ENCODE measurements at places on chromosomes 7 and 10.

GRCh38 chr10:62475551-62475950, 101.4 kb downstream of the ZNF365 start:
- H3K4me1 ChIP-seq, result no peaks in the 10 kb centered on the region
- peaks cover 7% of the 10 kb centered on the region for H3K27me3 ChIP-seq
- H3K4me3 ChIP-seq, result no peak overlapping the region
- H3K36me3 ChIP-seq, result no peaks in the 10 kb centered on the region
- no peak for DNase-seq
- no peak overlapping the region for H3K27ac ChIP-seq

DNA sequence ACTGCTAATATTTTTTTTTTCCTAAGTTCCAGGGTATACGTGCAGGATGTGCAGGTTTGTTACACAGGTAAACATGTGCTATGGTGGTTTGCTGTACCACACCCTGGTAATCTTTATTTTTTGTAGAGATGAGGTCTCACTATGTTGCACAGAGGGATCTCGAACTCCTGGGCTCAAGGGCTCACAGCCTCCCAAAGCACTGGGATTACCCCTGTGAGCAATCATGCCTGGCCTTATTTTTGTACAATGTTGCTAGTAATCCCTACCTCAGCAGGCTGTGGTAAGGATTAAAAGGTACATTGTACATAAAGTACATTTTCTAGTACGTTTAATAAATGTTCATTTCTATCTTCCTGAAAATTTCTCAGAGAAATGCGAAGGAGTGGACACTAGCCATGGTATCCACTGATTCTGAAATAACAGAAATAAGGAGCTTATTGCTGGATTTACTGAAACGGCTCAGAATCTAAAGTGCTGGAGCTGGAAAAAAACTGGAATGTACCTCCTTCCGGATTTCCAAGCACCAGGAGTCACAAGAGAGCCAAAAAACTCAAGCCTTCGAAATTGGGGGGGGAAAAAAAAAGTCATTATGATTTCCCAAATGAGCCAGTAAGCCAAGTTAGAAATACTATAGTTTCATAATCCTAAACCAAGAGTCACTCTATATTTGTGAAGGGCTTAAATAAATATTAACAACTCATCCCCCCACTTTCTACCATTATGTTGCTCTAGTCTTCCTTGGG, 69.6 kb downstream of the NT5C2 start:
- peaks cover 26% of the 10 kb centered on the region for H3K4me1 ChIP-seq
- H3K4me3 ChIP-seq, result no peak overlapping the region
- no peaks in the 10 kb centered on the region for H3K27me3 ChIP-seq
- no peak overlapping the region for H3K27ac ChIP-seq
- DNase-seq, result no peak

- no peaks in the 10 kb centered on the region for H3K27me3 ChIP-seq
- no peak overlapping the region for H3K4me3 ChIP-seq
- DNase-seq, result no peak
- H3K36me3 ChIP-seq, result no peaks in the 10 kb centered on the region
Measured at GRCh38 chr10:46527241-46527811, 29.1 kb downstream of the GPRIN2 start.

GRCh38 chr7:2728316-2729030, 40.5 kb downstream of the AMZ1 start:
- H3K27me3 ChIP-seq, result no peaks in the 10 kb centered on the region
- H3K36me3 ChIP-seq, result peaks cover 12% of the 10 kb centered on the region
- H3K4me1 ChIP-seq, result peaks cover 20% of the 10 kb centered on the region

DNA sequence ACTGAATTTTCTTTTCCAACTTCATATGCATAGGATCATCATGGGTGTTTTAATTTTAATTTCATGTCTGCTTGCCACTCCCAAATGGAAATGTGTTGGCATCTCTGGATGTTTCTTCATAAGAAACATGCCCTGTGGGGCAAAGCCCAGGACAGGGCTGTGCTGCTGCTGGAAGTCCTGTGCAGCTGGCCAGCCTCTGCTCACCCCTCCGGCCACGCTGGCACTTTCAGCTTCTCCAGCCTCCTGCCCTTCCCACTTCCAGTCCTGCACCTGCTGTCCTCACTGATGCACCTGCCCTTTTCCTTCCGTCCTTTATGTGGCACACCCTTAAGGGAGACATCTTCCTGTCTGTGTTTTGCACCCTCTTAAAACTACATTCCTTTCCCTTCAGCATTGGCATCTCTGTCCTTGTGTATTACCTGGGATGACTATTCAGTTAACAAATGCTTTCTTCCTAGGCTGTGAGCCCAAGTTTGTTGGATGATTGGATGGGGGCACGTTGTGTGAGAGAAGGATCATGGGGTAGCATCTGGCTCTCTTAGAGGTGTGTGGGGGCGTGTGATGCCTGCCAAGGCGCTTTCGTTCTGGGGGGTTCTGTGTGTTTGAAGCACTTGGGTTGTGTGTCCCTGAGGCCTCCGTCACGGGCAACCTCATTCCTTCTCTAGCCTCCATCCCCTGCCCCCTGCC, 56.8 kb downstream of the TCF7L2 start:
- H3K4me3 ChIP-seq, result no peak overlapping the region
- no peak for DNase-seq
- no peak overlapping the region for H3K27ac ChIP-seq
- peaks cover 72% of the 10 kb centered on the region for H3K27me3 ChIP-seq
- H3K36me3 ChIP-seq, result no peaks in the 10 kb centered on the region

DNA sequence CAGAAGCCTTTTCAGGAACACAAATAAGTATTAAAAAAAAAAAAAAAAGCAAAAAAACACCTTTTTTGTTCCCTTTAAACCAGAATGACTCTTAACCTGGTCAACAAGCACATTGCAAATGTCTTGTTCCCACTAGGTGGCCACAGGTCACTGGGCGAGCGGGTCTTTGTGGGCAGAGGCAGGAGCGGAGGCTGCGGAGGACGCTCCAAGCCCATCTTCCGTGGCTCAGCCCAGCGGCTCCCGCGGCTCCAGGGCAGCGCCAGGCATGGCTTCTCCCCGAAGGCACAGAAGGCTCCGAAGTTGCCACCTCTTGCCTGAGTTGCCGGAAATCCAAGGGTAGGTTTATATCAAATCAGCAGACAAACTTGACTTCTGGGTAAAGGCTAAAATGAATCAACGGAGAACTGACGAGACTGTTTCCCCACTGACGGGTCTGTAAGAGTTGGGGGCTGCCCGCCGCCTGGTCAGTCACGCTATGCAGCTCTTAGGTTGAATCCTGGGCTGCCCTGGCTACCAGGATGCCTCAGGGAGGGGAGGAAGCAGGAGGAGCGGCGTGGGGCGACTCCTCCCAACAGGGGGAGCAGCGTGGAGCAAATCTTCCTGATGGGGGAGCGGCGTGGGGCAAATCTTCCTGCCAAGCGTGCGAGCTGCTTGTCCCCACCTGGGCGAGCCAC, 144.5 kb downstream of the PTPRN2 start:
- no peak for DNase-seq
- peaks cover 3% of the 10 kb centered on the region for H3K27me3 ChIP-seq
- H3K27ac ChIP-seq, result no peak overlapping the region
- H3K36me3 ChIP-seq, result no peaks in the 10 kb centered on the region
- H3K4me3 ChIP-seq, result no peak overlapping the region

- peaks cover 2% of the 10 kb centered on the region for H3K27me3 ChIP-seq
- DNase-seq, result no peak
- no peak overlapping the region for H3K4me3 ChIP-seq
- peaks cover 5% of the 10 kb centered on the region for H3K4me1 ChIP-seq
- no peaks in the 10 kb centered on the region for H3K36me3 ChIP-seq
Measured at GRCh38 chr10:44935201-44935965, 24.2 kb upstream of the RASSF4 start.

DNA sequence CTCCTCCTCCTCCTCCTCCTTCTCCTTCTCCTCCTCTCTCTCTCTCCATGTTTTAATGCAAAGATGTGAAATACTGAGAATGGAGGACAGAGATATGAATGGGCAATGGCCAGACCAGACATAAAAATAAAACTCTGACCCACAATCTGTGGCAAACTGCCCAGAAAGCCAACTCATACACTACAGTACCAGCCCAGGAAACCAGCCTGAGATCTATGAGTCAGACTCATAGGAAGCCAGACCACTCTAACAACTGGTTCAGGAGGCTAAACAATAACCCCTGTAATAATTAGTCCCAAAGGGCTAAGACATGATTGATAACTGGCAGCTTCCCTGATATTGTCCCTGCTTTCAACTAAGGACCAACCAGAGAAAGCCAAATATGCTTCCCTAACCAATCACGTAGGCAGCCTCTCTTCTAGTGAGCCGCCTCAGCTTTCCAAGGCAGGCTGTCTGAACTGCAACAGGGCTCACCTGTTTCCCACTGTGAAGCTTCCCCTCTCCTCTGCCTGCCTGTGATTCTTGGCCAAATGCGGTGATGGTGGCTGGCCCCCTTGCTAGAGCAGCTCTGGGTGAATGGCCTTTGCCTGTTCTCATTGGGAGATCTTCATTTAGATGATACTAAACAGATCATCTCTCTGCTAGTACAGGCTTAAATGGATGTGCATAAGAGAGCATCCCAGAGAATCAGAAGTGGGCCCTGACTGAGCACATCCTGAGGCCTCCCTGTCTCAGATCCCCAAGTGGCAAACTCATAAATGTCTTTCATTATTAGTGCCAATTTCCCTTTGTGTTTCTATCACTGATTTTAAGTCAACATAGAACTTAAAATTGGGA, 817.6 kb downstream of the TNS3 start:
- no peak for DNase-seq
- no peaks in the 10 kb centered on the region for H3K27me3 ChIP-seq
- H3K4me3 ChIP-seq, result no peak overlapping the region
- H3K36me3 ChIP-seq, result no peaks in the 10 kb centered on the region
- no peak overlapping the region for H3K27ac ChIP-seq
- H3K4me1 ChIP-seq, result no peaks in the 10 kb centered on the region
